ENCODE measurements at places on chromosomes 2 and 18.

- DNase-seq: peak; percentile 25
Measured at GRCh38 chr2:31386648-31387047, 27.9 kb downstream of the XDH start.

DNA sequence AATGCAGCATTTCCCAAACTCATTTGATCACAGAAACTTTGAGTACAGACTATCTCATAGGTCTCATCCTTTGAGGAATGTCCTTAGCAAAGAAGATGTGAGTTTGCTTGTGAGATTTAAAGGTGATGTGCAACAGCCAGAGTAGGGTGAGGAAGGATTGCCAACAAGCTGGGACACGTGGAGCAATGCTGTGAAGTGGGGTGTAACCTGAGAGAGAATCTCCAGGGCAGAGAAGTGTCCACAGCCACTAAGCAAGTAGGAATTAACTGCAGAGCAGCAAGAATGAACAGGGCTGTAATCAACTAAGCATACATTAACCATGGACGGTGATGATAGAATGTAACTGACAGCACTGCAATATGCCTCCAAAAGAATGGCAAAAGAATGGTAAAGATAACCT, 469.9 kb upstream of the NRP2 start:
- DNase-seq: no peak

DNA sequence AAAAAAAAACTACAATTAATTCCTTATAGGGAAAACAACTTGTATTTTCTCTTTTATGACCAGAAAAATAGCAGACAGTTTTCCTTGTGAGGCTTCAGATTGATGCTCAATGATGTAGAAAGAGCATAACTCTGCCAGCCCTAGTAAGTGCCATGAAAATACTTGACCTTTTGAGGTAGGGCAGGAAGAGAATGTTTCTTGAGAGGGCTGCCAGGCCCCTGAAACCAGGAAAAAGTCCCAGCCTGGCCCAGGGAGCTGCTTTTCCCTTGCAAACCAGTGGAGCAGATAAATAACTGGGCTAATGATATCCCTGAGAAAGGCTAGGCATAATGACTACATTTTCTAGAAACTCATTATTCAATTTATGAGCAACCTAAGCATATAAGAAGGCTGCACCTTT, 126.8 kb downstream of the SLC8A1 start:
- no peak for DNase-seq

DNA sequence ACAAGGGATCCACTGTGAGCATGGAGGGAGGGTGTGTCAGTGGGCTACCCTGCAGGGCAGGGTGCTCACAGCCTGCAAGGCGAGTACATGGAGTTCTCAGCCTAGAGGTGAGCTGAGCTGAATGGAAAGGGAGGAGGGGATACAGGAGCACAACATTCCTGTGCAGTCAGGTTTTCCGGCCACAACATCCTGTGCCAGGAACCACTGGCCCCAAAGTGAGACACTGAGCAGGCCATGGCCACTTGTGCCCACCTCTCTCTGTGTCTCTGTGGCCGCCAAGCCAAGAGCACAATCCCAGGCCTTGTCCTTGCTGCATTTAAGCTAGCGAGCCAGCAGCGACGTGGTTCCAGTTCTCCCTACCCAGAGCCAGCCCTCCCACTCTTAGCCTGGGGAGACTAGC, 6.1 kb downstream of the DOK1 start:
- DNase-seq: no peak

DNA sequence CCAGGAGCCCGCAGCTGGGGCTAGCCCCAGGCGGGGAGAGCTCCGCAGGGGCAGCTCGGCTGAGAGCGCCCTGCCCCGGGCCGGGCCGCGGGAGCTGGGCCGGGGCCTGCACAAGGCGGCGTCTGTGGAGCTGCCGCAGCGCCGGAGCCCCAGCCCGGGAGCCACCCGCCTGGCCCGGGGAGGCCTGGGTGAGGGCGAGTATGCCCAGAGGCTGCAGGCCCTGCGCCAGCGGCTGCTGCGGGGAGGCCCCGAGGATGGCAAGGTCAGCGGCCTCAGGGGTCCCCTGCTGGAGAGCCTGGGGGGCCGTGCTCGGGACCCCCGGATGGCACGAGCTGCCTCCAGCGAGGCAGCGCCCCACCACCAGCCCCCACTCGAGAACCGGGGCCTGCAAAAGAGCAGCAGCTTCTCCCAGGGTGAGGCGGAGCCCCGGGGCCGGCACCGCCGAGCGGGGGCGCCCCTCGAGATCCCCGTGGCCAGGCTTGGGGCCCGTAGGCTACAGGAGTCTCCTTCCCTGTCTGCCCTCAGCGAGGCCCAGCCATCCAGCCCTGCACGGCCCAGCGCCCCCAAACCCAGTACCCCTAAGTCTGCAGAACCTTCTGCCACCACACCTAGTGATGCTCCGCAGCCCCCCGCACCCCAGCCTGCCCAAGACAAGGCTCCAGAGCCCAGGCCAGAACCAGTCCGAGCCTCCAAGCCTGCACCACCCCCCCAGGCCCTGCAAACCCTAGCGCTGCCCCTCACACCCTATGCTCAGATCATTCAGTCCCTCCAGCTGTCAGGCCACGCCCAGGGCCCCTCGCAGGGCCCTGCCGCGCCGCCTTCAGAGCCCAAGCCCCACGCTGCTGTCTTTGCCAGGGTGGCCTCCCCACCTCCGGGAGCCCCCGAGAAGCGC, 15.0 kb upstream of the GMPPA start:
- DNase-seq: no peak

All from HEK293T (cell line).